ENCODE measurements at places on chromosomes 7 and 10.

DNA sequence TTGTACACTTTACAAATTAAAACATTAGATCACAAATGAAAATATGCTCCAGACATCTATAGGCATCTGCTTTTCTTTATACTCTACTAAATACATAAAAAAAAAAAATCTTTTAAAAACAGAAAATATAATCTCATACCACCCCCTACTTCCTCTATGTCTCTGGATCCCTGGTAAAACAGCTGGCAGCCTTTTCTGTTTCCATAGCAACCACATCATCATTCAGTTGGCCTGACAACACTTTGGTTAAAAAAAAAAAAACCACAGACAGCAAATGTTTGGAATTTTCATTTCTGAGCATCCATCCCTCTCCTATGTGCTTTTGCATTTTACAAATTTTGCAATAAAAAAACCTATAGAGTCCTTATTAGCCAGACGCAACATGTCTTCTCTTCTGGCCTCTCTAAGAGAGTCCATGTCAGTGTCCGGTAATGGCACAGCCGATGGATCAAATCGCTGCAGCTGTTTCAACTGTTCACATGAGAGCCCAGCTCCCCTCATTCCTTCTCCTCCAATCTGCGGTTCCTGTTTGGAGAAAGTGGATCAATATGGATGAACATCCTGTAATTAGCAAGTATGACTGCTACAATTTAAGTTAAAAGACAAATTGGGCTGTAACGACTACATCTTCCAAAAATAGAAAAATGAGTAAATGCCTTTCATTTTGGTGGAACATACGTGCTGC lies 105.6 kb downstream of the NSUN6 start:
- DNase-seq, result no peak

DNA sequence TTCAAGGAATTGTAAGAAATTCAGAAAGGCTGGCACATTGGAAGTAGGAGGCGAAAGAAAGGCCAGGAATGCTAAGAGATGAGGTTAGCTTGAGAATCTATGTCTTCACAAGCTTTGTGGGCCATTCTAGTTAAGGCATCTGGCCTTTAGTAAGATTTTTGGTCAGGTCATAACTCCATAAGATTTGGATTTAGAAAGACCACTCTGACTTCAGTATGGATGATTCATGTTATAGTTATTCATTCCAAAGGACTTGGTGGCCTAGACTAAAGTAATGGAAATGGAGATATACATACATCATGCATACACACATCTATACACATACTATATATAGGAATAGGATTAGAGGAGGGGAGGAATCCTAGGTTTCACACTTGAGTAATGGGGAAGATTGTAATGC lies 77.5 kb downstream of the SEPTIN7 start:
- DNase-seq, result no peak

DNA sequence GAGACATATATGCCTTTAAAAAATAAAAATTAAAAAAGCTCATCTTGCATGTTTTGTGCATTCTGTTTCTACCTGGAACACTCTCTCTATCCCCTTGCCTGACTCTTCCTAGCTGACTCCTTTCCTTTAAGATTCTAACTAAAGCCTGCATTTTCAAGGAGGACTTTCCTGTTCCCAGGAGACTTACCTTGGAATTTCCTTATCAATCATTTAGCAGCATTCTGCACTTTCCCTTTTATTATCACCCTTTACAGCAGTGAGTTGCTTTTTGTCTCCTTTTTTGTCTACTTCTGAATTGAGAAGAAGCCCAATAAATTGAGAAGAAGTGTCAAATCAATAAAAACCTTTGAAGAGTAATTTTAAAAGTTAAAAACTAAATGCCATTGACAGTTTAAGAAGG lies 142.2 kb upstream of the TMEM196 start:
- no peak for DNase-seq

DNA sequence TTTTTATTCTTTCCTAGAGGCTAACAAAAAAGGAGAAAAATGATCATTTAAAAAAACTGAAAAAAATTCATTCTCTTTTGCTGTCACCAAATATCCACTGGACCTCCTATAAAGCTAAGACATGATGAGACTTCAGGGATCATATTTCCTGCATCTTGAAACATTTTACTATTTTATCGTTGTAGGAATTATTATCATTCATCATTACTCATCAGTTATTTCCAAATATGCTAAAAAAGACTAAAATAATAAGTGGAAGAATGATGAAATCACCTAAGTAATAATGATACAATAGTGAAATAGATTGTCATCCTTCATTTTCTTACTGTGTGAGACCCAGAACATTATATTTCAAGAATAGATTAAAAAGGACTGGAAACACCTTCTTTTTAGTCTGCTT lies 28.3 kb downstream of the TAF3 start:
- no peak for DNase-seq

- DNase-seq, result no peak
These were observed 544.3 kb upstream of the DPP6 start for GRCh38 chr7:153507885-153508284.

DNA sequence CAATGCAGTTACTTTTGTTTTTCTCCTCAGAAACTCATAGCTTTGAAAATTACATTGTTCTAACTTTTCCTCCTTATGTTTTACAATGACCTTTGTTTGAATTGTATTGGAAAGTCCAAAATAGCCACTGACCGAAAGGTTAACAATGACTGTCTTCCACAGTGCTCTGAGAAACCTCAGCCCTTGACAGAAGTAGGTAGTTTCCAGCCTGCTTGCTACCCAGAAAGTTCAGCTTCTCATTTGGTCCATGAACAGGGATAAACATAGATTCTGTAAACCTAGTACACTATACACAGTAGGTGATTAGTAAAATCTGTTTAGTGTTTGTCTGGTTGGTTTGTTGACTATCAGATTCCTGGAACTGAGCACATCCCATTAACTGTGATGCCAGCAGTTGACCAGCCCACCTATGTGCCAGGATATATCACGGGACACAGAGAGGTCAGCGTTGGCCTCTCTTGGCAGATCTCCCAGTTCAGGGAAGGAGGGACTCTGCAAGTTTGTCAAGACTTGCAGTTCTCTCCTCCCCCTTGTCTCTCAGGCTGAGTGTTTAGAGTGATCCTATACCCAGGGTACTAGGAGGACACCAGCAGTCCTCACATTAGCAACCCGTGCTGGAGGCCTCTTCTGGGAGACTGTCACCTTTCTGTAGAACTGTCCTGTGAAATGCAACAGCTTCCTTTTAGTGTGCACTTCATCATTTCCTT lies 297.6 kb downstream of the ARHGAP12 start:
- no peak for DNase-seq

DNA sequence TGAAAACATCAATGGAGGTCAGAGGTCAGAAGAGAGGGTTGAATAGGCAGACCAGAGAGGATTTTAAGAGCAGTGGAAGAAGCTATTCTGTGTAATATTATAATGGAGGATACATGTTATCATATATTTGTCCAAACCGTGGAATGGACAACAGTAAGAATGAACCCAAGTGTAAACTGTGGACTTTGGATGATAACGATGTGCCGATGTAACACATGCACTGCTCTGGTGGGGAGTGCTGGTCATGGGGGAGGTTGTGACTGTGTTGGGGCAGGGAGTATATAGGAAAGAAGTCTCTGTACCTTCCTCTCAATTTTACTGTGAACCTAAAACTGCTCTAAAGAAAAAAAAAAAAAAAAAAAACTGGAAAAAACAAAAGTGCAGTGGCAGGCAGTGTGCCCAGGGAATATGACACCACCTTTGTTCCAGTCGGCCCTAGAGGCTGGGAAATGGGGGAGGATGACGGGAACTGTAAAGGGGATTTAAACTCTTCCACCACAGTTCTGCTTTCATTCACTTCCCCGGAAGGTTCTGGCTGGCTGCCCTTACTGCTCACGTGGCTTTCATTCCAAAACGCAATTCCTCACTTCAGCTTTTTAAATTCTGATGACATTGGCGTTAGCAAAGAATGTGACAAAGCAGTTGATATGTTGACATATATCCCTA lies 113.7 kb upstream of the ANKRD1 start:
- no peak for DNase-seq

DNA sequence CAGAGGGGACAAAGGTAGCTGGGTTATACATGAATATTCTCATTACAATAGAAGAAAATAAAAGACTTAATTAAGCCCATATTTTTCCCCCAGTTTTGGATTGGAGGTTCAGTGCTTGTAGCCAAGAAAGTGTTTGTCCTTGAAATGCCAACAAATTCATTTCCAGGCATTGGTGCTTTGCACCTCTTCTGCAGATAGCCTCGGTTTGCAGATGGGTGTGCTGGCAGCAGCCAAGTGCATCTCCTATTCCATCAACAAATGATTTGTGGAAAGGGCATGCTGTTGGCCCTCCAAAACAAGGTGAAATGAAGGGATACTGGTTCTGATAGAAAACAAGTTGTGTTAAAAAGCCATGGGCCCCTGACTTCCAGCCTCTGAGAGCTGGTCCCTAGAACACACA lies 187.3 kb downstream of the DPY19L1 start:
- DNase-seq, result no peak

GRCh38 chr10:670990-671389 lies 18.5 kb downstream of the DIP2C start:
- no peak for DNase-seq

GRCh38 chr7:99440195-99440594 lies 1.5 kb downstream of the CPSF4 start:
- DNase-seq, result no peak

DNA sequence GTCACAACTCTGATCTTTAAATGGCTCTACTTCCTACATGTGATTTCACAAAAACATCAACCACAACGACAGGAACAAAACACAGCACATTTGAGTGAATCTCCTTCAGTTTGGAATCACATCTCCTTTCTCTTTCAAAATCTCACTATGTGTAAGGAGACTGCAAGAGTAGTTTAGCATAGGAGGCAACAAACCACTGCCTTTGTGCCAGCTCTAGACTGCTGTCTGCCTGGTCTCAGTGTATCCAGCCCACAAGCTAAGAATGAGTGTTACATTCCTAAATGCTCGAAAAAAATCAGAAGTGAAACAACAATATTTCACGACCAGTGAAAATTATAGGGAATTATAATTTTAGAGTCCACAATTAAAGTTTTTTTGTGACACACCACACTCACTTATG lies 217.0 kb upstream of the STEAP4 start:
- DNase-seq, result no peak

DNA sequence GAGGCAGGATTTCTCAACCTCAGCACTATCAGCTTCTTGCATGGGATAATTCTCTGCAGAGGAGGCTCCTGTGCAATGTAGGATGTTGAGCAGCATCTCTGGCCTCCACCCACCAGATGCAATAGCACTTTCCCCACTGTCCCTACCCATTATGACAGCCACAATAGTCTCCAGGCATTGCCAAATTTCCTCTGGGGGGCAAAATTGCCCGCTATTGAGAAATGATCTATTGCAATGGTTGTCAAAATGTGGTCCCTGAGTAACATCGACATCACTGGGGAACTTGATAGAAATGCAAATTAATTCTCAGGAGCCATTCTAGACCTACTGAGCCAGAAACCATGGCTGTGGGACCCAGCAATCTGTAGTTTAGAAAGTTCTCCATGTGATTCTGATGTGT lies 7.0 kb downstream of the KCNK18 start:
- DNase-seq, result no peak

- DNase-seq, result no peak
These were observed 196.8 kb downstream of the PTN start for GRCh38 chr7:137146552-137147337.

DNA sequence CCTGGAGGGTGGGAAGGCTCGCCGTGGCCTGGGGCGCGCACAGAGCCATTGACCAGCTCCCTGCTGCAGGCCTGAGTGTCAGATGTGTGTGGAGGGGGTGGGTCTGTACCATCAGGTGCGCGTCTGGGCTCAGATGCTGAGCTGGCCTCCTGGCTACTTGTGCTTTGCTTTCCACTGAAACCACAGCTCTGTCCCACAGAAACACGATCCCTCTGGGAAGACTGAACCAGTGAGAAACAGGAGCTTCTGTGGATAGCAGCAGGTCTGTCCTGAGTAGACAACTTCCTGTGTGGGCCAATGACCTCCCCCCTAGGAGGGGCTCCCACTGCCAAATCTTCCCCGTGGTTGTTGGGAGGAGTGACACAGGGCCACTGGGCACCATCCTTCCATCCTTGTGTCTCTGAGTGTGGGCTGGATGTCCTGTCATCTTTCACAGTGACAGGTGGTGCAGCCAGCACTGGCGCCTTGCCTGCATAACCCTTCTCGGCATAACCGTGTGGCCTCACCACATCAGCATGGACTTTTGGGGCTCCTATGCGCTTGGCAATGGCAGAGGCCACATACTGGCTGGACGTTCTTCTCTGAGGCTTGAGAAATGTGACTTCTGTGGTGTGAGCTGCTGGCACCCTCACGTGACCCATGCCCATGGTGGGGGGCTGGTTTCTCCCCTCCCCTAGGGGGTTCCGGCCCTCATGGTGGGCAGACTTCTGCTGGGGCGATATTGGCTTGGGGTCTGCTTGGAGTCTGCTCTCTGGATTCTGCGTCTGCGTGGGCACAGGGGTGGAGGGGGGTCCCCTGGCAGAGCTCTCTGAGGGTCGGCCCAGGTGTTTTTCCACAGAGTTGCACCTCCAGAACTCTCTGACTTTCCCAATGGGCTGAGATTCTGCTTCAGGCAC lies 245.5 kb upstream of the GRB10 start:
- no peak for DNase-seq

GRCh38 chr7:129840757-129841156 lies 112.0 kb downstream of the UBE2H start:
- DNase-seq, result no peak

DNA sequence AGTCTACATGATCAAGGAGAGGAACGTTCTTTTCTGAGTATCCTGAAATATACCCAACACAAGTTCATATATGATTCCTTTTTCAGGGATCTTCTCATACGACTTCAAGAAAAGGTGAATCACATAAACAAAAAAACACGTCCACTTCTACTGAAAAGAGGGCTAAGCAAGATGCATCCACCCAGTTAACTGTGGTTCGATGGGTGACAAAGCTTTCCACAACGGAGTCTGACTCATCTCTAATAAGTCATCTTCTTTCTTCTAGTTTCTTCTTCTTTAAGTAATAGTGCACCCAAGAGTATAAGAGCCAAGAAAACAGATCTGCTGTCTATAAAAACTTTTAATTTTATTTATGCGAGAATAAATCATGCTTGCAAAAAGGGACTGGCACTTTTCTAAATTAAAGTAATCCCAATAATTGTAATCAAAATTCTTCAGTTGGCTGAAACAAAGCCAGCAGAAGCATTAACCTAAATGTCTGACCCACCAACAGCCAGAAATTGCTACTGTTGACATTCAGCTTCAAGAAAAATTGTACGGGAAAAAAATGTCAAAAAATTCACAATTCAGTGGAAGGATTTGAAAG lies 146.9 kb upstream of the ANK3 start:
- peak; percentile 22 for DNase-seq
